ENCODE measurements at places on chromosomes 16 and 17. TPM values are rescaled to one million over a fixed set of nuclear protein-coding genes. Genes with fewer than 3 reads are reported as not detected.

DNA sequence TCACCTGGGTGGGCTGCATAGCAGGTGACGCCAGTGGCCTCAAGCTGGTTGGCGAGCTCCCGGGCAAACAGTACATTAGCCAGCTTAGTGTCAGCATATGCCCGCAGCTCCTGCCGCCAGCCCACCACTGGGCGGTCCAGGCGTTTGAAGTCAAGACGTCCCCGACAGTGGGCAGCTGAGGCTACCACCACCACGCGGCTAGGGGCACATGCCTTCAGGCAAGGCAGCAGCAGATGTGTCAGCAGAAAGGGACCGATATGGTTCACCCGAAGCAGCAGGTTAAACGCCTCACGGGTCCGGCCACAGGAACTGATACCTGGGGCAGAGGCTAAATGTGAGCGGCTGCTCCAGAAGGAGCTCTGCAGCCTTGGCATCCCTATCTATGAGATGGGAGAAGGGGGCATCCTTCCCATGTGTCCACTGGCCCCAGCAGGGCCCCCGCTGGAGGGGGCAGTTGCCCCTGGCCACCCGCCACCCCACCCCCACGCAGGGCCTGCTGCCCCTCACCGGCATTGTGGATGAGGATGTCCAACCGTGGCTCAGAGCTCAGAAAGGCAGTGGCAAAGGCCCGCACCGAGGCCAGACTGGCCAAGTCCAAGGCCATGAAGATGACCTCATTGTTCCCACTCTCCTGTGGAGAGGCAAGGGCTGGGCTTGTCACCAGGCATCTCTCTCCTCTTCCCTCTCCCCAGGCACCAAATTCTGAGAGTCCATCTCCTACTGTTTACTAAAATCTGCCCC, 1.7 kb downstream of the DHRS13 start:
- DNase-seq: no peak

TBC1D3H gene
- not detected for total RNA-seq

ABCC11 gene
- 0.16 TPM for total RNA-seq

DNA sequence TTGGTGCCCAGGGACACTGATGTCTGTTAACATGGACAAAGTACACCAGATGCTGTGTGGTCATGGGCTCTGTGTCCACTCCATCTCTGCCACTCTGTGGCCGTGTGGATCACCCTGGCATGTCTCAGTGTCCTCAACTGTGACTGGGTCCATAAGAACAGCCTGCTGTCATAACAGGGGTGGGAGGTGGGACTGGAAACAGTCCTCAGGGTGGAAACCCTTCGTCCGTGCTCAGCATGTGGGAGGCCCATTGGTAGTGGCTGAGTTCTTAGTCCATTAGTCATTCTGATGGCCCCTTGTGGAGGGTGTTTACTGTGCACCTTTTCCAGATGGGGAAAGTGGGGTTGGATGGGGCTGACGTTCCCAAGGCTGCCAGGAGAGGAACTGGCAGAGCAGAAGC, 12.8 kb downstream of the FLYWCH2 start:
- no peak for DNase-seq

DNA sequence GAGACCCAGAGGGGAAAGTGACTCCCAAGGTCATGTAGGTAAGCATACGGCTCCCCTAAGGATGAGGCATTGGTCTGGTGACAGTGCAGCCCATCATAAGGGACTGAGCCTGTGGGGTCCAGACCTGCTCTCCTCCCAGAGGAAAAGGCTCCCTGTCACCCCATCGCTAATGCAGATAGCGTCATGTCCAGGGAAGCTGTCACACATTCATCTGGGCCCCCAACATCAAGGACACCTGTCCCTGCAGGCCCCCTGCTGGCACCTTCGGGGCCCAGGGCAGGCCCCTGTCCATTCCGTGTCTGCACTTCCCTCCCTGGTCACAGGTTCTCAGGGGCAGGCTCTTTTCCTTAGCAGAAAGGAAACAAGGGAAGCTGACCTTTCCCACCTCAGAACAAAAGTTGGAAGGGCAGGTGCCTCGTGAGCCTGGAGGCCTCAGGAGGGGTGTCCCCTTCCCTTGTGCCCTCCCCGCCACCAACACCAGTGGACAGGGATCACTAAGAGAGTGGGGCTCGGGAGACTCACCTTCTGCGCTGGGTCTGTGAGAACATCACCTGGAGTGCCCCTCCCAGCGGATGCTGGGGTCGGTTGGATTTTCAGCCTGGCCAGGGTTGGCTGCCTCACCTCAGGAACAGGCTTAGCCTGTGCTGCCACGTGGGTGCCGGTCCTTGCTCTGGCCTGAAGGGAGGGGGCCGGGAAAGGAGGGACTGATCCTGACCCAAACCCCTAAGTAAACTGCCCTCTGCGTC, 17.3 kb upstream of the LASP1NB start:
- DNase-seq: no peak

SLFN14 gene
- not detected for total RNA-seq

UNC45B gene
- 0.38 TPM for total RNA-seq

DNA sequence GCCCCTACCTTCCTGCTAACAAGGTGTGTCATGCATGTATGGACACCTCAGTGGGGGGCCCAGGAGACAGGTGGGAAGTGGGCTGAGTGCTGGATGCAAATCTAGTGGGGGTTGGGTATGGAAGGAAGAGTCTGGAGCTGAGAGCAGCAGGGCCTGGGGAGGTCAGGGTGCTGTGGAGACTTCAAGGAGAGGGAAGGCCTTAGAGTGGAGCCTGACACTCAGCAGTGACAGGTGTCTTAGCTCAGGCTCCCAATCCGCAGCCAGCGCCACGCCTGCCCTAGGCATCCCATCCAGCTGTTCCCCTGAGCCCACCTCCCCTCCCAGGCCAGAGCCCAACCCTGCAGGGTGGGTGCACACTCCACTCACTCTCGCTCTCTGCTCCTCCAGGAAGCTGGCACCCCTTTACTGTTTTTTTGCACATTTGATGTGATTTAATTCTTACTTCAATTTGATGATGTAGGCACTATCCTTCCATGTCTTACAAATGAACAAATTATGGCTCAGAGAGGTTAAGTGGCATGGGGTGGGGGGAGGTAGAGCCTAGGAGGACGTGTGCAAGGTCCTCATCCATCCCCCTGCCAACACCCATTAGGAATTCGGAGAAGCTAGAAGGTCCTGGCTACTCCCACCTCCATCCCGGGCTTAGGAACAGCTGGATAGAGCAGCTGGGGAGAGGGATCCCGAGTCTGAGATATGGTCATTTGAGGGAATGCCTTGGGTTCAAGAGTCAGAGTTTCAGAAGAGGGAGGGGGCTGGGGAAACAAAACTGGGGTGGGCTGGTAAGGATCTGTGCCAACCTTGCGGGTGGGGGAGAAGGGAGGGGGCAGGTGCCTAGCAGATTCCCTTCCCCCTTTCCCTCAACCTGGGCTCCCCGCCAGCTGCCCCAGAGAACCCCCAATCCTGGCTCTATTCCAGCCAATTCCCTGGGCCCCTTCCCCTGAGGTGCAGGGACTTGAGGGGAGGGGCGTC, 2.1 kb downstream of the FAM171A2 start:
- no peak for DNase-seq

DNA sequence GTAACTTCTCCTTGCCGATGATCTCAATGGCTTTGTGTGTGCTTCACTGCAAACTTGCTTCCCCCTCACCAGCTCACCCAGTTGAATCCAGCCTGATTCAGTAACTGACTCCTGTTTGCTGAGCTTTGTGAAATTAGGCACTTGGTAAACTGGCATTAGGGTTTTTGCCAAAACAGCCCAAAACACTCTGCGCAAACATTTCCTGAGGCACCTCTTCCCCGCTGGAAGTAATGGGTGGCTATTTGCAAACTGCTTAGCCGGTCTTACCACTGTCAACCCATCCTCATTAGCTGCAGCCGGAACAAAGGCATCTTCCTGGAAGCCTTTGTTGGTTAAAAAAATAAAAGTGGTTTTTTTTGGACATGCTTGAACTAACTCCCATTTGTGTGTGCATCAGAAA, 353.2 kb downstream of the MAF start:
- DNase-seq: no peak

GRCh38 chr17:55448681-55449080, 27.0 kb upstream of the MMD start:
- DNase-seq: no peak

DNA sequence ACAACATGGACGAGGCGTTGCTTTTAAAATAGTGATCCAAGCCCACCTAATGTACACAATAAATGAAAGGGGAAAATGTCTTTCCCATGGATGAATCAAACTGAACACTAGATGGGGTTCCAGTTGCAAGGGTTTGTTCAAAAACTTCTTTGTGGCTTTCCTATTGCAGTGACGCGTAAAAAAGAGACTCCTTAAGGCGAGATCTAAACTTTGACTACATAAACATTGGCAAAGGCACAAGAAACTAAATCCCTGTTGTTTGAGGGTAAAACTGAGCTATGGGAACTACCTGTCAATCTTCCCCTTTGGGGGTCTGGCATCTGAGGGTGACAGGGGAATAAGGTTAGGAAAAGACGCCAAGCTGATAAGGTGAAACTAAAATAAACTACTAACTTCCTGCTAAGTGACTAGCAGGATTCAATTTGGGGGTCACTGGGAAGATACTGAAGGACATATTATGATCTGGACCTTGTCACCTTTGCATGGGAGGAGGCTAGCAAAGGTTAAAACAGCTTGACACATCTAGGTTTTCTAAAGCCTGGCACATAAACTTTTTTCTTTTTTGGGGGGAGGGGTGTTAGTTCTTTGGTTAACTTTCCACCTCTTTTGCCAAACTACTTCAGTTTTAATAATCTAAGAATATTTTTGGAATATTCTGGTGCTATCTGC, 4.7 kb downstream of the SALL1 start:
- no peak for DNase-seq

DNA sequence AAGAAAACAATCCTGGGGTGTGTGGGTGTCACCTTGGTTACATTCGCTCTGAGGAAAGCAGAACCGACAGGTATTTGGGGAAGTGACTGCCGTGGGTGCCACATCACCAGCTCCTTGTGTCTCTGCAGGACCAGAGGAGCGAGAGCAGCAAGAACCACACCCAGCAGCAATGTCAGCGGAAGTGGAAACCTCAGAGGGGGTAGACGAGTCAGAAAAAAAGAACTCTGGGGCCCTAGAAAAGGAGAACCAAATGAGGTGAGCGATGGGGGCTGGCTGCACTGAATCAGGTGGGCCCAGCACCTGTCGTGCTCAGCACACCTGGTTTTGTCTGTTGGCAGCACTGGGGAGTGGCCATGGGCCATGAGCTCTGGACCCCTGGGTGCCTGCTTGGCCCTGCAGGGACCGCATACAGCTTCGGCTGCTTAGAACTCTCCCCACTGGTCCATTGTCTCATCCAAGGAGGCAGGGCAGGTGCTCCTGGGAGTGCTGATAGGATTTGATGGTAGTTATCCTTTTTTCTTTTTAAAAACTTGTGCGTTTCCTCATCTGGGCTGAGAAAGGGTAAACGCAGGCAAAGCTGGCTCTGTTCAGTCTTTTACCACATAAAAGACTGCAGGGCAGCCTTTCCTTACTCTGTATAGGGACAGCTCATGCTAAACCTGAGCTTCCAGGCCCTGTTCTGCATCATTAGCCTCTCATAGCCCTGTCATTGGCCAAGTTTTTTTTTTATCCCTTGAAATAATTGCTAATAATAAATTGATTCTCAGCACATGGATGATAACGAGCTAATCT, 29.4 kb downstream of the HMOX2 start:
- peak; percentile 92 for DNase-seq

DNA sequence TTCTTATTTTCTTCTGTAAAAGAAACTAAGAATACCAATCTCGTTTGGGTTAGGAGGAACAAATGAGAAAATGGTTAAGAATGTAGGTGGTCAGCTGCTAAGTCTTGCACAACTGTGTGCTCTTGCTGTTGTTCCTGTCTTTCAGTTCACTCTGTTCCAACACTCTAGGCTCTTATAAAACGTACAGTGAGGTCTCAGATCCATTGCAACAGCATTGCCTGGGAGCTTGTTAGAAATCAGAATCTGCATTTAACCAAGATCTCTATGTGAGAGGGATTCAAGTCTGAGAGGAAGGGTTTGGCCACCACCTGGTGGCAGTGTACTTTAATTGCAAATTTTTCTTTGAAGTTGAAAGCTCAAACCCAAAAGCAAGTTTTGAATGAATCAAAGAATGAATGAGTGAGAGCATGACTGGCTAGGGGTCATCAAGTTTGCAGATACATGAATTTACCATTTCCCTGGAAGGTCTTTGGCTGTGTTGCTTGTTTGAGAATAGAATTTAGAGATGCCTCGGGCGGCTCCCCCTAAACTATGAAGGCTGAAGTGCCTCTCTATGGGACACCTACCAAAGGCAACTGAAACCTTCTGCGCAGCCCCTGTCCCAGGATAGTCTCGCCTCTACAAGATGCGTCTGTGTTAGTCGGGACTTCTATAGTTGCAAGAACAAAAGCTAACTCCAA, 2.5 kb downstream of the ALOX15B start:
- DNase-seq: peak; percentile 67

DNA sequence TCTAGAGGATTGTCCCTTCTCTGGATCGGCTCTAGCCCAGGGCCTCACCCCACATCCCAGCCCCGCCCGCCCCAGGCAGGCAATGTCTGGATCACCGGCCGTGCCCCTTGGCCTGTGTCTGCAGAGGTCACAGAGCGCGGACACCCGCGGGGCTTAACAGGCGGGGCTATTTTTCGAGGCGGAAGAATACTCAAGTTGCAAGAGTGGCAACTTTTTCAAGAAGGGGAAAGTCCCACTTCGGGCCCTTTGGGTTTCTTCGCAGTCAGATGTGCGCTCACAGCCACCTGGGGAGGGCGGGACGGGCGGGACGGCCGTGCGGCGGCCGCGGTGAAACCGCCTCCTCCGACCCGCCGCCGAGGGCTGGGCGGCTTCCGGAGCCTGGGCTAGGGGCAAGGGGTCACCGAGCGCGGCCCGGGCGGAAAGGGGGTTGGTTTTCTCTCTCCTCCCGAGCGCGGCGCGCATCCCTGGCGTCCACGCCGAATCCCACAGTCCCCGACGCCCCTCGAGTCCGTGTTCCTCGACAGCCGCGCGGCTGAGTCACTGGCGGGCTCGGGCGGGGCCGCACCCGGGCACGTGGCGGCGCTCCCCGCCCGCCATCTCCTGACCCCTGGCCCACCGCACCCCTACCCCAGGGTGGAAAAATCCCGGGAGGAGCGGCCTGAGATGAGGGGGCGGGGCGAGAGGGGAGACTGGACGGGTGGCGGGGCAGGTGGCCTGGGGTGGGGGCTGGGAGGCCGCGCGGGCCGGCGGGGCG, 1.2 kb upstream of the PFN1 start:
- peak; percentile 81 for DNase-seq

- no peak for DNase-seq
Measured at GRCh38 chr16:8127070-8127469, 463.2 kb downstream of the TMEM114 start.

ARSG gene
- total RNA-seq: 6.7 TPM

C17orf50 gene
- total RNA-seq: not detected

DNA sequence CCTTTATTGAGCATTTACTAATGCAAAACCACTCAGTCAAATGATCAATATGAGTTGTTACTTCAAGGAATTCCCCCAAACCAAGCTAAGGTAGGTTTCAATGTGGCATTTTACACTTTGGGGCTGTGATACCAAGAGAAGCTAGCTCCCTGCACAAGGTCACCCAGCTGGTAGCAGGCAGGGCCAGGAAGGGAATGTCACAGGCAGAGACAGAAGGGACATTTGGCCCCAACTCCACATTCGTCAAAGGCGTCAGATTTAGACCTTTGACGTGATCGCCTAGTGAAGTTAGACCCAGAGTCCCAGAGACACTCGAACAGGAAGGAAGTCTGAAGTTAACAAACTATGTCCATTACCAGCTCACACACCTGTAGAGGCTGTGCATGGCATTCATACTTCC, 5.5 kb upstream of the SMG1 start:
- DNase-seq: no peak

GRCh38 chr16:50634947-50635346, 46.2 kb downstream of the SNX20 start:
- no peak for DNase-seq

GRCh38 chr16:19486750-19487325, 35.1 kb downstream of the GDE1 start:
- no peak for DNase-seq

- DNase-seq: peak; percentile 70
Measured at GRCh38 chr17:17681187-17681743, at the start of gene RAI1. TSS of gene RAI1 (plus strand) at chr17:17681458. CDS start at chr17:17792949, 111,491 bp downstream.

Data from CD8-positive, alpha-beta T cell (primary cell).